GM23248 (cell line): ENCODE measurements at places on chromosomes 1 and 21.
A peak's percentile ranks its signal among the peaks of the same experiment; 100 is the strongest.

- DNase-seq: no peak
These were observed 213.2 kb upstream of the JUN start for GRCh38 chr1:58997060-58997411.

- DNase-seq: no peak
These were observed 31.7 kb downstream of the UBASH3A start for GRCh38 chr21:42435401-42435800.

GRCh38 chr1:19888112-19888511, 5.9 kb downstream of the OTUD3 start:
- no peak for DNase-seq

- DNase-seq: peak; percentile 44
These were observed 28.3 kb downstream of the CFH start for GRCh38 chr1:196680107-196680506.

DNA sequence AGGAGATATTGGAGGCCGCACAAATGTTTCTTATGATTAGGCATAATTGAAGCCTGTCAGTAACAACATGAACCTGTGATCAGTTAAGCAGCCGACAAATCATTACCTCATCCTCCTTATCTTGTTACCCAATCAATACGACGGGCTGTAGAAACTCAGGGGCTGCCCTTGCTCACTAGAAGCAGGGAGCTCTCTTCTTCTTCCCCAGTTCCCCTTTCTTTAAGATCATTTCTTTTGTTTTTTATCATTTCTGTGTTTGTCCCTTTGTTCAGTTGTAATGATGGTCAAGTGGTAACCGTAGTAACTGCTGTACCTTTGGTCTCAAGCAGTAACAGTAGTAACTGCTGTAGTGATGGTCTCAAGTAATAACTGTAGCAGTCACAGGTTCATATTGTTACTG, 13.8 kb upstream of the FCGR2A start:
- DNase-seq: no peak

GRCh38 chr21:42609811-42610210, 43.6 kb upstream of the PDE9A start:
- no peak for DNase-seq

DNA sequence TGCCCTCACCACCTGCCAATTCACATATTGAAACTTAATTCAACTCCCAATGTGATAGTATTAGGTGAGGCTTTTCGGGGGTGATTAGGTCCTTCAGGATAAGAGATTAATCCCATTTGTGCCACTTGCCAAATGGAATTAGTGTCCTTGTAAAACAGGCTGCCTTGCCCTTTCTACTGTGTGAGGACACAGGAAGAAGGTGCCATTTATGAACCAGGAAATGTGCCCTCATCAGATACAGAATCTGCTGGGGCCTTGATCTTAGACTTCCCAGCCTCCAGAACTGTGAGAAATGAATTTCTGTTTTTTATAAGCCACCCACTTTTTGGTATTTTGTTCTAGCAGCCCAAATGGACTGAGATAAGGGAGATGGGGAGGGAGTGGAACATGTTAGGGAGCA, 39.1 kb upstream of the AGL start:
- no peak for DNase-seq

DNA sequence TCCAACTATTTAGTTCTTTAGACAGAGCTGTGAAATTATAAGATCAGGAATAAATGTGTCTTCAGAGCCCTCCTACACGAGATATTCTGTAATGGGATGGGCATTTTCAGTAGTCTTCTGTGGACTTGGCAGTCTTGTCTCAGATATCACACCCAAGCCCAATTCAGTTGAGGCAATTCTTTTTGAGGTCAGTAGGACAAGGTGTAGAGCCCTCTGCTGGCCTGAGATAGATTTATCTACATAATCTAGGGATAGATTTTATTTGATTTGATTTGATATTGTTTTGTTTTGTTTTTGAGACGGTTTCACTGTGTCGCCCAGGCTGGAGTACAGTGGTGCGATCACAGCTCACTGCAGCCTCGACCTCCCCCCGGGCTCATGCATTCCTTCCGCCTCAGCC, 77.5 kb downstream of the FMN2 start:
- peak; percentile 60 for DNase-seq

DNA sequence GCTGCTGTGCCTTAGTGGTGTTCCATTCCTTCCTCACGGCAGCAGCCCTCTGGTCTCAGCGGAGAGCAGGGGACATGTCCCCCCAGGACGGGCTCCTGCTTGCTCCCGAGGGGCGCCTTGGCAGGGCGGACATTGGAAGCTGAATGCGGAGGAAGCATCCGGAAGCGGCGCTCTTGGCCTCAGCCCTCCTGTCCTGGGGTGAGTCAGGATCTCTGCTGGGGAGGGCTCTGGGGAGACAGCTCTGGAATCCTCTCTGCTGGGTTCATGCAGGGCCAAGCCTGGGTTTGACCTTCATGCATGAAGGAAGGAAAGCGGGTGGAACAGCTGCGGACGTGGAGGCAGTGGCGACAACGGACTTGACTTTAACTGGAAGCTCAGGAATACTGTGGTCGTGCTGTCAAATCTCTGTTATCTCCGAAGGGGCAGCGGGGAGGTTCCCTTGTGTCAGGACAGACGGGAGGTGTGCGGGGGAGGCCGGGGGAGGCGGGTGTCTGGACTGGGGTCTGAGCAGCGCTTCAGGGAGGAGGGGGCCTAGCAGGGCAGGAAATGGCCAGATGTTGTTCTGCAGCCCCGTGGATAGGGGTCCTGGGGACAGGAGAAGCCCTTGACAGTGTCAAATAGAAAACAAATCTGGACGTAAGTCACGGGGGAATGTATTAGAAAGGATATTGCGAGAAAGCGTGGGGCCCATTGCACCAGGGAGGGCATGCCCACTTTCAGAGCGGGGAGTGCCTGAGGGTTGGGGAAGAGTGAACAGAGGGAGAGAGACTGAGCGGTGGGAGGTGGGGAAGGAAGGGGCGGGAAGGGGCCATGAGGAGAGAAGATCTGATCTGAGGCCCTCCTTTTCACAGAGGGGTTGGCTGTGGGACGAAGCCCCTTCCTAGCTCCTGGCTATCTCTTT, 26.6 kb downstream of the CRYAA start:
- DNase-seq: no peak

GRCh38 chr1:85865213-85865612, 157.0 kb upstream of the ZNHIT6 start:
- peak; percentile 38 for DNase-seq

GRCh38 chr1:239123260-239123659, 263.1 kb upstream of the CHRM3 start:
- DNase-seq: no peak

- DNase-seq: peak; percentile 49
These were observed 120.8 kb upstream of the GADD45A start for GRCh38 chr1:67564193-67564592.

DNA sequence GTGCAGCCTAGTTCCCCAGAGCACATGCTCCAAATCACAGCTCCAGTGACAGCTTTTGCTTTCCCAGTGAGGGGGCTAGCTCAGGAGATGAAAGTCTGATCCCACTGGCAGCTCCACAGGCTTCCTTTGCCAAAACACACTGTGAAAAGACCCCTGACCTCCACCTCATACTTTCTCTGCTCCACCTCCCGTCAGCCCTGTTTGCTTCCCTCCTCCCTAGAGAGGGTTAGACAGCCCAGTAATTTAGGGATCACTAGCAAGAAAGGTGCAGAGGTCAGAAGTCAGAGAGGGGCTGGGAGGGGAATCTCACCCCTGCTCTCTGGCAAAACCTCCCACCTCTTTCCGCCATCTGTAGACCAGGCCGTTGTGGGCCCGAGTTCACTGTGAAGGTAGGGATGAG, 62.8 kb downstream of the PLXNA2 start:
- DNase-seq: no peak

DNA sequence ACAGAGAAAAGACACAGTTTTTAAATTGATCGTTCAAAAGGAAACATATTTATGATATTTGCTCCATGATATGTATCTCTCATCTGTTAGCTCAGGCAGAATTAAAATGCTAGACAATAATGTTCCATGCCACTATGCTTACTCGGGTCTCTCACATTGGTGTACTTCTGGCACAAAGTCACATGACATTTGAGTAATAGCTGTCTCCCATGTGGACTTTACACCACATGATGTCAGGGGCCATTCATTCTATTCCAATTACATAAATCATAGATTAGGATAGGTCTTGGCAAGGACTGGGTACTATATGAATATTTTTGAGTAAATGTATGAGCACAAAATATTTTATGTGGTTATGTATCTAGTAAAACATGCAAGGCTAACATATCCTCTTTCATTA, 648.4 kb downstream of the PLA2G4A start:
- DNase-seq: no peak

- no peak for DNase-seq
These were observed 13.9 kb upstream of the TTC39A start for GRCh38 chr1:51344276-51344601.

DNA sequence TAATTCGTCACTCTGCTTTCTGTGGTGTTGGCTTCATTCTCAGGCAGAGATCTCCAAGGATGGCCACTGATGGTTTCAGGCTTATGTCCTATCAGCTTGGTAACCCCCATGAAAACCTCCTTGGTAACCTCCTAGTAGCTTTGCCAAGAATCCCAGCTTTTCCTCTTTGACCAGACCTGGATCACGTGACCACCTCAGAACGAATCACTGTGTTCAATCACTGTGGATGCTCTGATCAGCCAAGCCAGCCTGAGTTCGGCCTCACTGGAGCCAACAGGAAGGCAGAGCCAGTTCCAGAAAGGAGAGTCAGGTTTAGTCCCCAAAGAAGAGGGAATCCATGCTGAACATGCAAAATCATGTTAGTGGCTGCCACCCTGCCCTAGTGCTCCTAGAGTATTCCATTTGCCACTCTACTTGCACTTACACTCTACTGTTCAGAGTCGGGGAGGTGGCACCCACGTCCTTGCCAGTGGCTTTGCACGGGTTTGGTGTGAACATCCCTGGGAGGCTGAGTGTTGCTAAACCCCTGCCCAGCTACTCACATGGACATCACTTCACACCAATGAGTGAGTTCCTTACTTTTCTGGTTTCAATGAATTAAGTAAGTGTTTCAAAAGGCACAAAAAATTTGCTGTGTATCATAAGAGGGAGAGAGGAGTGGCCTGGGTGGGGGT, 33.5 kb upstream of the SSBP3 start:
- peak; percentile 10 for DNase-seq

DNA sequence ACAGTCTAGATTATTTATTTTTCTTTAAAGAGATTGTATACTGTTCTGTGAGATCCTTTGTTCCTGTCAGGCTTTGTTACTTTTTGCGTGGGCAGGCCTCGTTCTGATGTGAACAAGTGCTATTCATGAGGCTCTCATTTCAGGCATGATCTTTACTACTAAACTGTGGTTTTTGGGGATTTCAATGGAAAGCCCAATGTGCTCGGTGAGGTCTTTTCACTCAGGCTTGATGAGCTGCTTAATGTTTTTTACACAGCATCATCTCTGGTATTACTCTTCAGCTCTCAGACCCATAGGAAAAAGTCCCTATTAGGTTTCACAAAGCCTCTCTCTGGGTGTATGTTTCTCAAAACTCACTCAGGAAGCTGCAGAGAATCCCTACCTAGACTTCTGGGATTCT, 419.4 kb downstream of the GPATCH2 start:
- DNase-seq: no peak

DNA sequence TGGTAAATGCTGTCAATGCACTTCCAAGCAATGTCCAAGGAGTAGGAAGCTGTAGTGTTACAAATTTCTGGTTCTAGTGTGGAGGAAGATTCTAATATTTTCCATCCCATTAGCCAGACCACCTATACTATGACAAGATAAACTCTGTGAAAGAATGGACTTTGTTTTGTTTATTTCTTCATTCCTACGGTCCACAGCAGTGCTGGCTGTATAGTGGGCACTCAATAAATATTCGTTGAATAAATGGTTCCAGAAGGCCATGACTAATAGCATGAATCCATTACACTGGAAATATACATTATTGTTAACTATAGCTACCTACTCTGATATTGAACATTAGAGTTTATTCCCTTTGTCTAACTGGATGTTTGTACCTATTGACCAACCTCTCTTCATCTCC, 8.3 kb upstream of the MYSM1 start:
- no peak for DNase-seq
